ENCODE measurements at places on chromosomes 16 and 17. TPM values are rescaled to one million over a fixed set of nuclear protein-coding genes. Genes with fewer than 3 reads are reported as not detected.

Gene GUCY2D
- not detected for polyA plus RNA-seq

Gene CYB561
- 10.8 TPM for polyA plus RNA-seq

Gene AANAT
- polyA plus RNA-seq: not detected

Gene BEAN1
- not detected for polyA plus RNA-seq

Gene ATXN2L
- 57.3 TPM for polyA plus RNA-seq

Gene ALDH3A1
- 332 TPM for polyA plus RNA-seq

Gene ARHGAP44
- 4.9 TPM for polyA plus RNA-seq

Gene NPIPA2
- 2.1 TPM for polyA plus RNA-seq

Gene HSD17B1
- 4.6 TPM for polyA plus RNA-seq

Gene NUP88
- 58.2 TPM for polyA plus RNA-seq

Gene G6PC1
- polyA plus RNA-seq: not detected

Gene ZNF597
- 1.1 TPM for polyA plus RNA-seq

Gene PAFAH1B1
- polyA plus RNA-seq: 38.0 TPM

Gene KRTAP3-2
- not detected for polyA plus RNA-seq

Gene CMTM1
- polyA plus RNA-seq: 0.28 TPM

Gene TVP23A
- 0.15 TPM for polyA plus RNA-seq

Gene PIMREG
- 3.1 TPM for polyA plus RNA-seq

Gene SLC38A7
- polyA plus RNA-seq: 3.4 TPM

Gene ZNF469
- 0.19 TPM for polyA plus RNA-seq

Gene MYH3
- 5.1 TPM for polyA plus RNA-seq

Gene KRT34
- 0.20 TPM for polyA plus RNA-seq

Gene TPSB2
- polyA plus RNA-seq: 164 TPM

Gene SP6
- 0.31 TPM for polyA plus RNA-seq

Gene CX3CL1
- polyA plus RNA-seq: 11.5 TPM

Gene C17orf67
- 1.1 TPM for polyA plus RNA-seq

Gene NUPR1
- 123 TPM for polyA plus RNA-seq

Gene PTX4
- polyA plus RNA-seq: not detected

Gene SEPTIN1
- polyA plus RNA-seq: 7.0 TPM

Gene TCAP
- polyA plus RNA-seq: 14.1 TPM

Measured in stomach (tissue), 19 donors.